Fibroblast of skin of right biceps (primary cell): ENCODE measurements at places on chromosomes 12 and 14.

- peak; percentile 50 for DNase-seq
Observed at GRCh38 chr14:56002342-56002741, 115.9 kb upstream of the PELI2 start.

- DNase-seq = peak; percentile 21
Observed at GRCh38 chr12:16586350-16587109, 19.4 kb downstream of the LMO3 start.

DNA sequence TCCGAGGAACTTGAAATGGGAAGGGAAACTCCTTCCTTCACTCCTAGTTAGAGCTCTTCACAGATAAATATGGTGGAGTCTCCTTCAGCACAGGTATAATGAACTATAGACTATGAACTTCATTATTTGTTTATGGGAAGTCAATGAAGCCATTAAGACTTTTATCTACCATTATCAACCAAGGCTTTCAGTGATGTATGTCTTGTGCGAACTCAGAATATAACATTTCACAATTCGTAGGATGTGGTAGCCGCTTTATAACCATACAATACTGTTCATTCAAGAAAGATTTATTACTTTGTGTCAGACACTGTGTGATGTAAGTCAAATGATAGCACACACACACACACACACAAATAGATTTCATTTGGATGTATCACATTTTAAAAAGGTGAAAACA, 24.8 kb upstream of the ETNK1 start:
- DNase-seq = no peak

DNA sequence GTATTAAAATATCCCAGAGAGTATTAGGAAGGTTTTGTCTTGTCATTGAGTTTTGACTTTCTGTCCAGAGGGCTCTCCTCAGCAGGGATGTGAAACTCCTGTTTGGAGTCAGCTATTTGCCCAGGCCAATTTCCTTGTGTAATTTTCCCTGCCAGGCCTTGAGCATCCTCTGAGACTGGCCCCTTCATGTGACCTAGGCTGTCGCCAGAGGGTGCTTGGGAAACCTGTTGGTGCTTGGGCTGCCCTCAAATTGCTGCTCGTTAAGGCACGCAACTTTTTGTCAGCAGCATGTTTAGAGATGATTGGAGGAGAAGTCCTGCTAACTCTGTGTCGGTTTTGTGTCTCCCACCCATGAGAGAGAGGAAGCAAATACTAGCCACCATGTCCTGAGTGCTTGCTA, 39.1 kb downstream of the IQSEC3 start:
- DNase-seq = no peak

GRCh38 chr14:64683264-64683663, 21.0 kb upstream of the PLEKHG3 start:
- DNase-seq = no peak

DNA sequence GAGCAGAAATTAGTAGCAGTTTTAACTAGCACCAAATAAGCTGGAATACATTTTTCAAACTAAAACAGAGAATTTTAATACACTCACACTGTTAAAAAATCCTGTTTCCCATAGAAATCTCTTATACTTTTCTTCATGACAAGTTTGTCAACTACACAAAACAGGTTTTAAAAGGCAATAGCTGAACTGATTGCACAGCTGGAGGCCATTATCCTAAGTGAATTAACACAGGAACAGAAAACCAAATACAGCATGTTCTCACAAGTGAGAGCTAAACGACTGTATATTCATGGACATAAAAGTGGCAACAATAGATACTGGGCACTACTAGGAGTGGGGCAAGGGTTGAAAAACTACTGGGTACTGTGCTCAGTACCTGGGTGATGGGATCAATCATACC, 11.6 kb upstream of the HAL start:
- DNase-seq = no peak

- no peak for DNase-seq
Observed at GRCh38 chr12:119071638-119072231, 90.4 kb downstream of the SRRM4 start.

DNA sequence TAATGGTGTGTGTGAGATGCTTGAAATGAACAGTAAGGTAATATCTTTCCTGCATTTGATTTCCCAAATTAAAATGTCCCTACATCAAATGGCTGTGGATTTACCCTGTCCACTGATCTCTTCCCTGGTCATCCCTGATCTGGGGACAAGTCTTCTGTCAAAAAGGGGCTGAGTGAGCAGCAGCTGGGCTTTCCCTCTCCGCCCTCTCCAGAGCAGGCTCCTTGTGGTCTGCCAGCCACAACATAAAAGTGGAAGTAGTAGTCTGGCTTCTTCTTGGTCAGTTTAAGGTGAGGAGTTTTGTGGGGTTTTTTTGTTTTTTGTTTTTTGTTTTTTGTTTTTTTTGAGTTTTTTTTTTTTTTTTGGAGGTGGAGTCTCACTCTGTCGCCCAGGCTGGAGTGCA, 25.2 kb upstream of the PLXNC1 start:
- no peak for DNase-seq

DNA sequence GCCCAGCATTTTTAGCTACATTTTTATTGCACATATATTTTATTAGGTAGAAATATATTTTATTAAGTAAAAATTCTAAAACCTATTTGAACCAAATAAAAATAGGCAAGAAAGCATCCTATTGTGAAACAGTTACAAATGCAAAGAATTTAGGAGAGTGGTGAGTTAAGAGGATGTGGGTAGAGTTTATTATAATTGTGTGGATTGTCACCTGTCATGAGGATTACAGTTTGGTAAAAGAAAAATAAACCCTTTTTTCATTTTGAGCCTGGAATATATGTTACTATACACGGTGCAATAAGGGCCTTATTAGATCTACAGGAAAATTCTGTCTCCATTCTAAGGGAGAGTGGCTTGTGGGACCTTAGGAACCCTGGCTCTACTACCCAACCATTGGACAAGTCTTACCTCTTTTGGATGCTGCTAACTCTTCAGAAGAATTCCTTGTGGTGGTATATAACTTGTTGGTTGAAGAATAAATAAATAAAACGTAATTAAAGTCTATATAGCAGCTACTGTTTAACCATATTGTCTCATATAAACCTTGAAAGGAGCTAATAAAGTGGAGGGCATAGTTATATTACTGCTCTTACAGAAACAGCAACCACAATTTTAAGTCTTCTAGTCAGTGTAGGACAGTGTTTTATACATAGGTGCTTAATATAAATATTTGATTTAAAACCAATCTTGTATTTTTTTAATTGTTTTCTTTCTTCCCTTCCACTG, 67.8 kb downstream of the FGD4 start:
- no peak for DNase-seq

- no peak for DNase-seq
Observed at GRCh38 chr12:15669256-15669948, 119.8 kb downstream of the EPS8 start.

DNA sequence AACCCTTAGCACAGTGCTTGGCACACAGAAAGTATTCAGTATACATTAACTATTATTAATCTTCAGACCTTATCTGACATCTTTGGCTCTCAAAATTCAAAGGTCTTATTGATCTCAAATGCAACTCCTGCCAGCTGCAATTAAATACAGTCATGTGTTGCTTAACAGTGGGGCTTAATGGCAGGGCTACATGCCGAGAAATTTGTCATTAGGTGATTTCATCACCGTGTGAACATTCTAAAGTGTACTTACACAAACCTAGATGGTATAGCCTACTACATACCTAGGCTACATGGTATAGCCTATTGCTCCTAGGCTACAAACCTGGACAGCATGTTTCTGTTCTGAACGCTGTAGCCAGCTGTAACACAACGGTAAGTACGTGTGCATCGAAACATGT, 156.3 kb upstream of the TMCC3 start:
- DNase-seq = no peak

- no peak for DNase-seq
Observed at GRCh38 chr12:109255377-109255776, 53.7 kb downstream of the FOXN4 start.

GRCh38 chr14:76951166-76951565, 77.3 kb downstream of the IRF2BPL start:
- peak; percentile 24 for DNase-seq

DNA sequence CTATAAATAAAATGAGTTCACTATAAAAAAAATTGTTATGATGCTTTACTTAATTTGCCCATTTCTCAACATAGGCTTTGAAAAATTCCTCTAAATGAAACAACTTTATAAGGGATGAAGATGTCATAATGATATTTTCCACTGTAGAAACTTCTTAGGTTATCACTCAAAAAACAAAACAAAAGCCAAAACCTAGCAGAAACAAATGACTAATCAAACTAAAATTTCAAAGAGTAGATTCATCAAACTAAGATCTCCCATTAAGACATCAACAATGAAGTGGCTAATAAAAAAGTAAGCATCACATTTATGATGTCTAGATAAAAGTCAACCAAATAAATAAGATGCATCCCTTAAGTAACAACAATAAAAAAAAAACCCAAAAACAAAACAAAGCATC, 36.9 kb upstream of the TTC7B start:
- no peak for DNase-seq

DNA sequence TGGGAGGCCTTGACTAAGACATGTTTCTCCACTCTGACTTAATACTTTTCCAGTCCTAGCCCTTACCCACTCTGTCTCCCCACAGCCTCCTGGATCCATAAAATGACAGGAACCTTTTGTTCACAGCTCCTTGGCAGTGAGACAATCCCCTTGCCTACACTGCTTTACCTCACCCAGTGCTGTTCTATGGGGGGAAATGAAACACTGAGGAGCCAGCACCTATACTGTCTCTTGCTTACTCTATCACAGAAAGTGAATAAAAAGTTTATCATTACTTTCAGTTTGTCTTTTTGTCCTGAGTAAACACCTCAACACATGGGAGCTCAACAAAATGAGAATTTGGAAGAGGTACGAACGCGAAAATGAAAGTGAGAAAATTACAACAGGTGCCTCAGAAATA, 127.2 kb upstream of the DAAM1 start:
- no peak for DNase-seq

DNA sequence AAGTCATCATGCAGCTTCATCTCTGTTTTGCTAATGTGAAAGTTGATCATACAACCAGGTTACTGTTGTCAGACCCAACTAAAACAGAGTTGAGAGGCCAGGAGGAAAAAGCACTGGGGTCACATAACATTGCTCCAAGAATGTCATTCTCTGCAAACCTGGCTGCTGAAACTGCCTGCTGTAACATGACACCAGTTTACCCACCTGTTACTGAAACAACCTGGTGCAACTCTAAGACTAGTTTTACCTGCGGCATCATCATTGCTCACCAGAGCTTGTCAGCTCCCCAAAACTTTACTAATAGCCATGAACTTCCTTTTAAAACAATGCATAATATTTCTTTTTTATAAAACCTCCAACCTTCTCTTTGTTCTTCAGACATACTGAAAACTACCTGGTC, 30.7 kb upstream of the DEGS2 start:
- no peak for DNase-seq

DNA sequence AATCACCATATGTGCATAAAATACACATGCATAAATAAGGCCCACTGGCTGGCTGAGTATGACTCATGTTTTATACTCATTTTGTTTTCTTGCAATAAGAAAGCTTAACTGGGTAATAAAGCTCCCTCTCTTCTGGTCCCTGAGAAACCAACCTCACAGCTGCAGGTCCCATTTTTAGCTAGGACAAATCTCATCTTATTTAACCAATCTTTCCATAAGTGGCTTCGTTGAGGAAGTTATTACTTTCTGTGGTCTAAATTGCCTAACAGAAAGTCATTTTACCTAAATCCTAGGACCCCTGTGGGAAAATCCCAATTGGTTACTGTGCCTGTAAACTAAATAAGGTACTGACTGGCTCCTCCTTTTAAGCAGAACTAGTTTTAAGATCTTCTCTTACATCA, 232.8 kb upstream of the FBXO33 start:
- DNase-seq = peak; percentile 24

DNA sequence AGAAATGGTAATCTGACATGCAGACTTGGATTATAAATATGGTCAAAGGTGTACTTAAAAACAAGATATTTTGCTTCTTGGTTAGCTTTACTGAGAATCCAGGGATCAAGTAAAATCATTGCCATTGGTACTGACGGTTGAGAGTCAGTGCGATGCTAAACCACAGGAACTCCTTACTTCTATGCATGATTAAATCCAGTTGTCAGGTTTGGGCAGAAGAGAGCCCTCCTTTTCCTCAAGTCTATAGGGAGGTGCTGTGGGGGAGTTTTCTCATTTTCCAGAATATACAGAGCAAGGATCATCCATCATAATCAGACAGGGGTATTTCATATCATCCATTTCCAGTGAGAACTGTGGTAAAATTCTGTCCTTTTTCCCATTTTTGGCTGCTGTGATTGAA, 839.1 kb downstream of the NRXN3 start:
- DNase-seq = peak; percentile 12

- peak; percentile 50 for DNase-seq
Observed at GRCh38 chr14:102221026-102221425, 81.3 kb downstream of the WDR20 start.

GRCh38 chr12:69055280-69055679, 122.3 kb upstream of the CPM start:
- DNase-seq = no peak

DNA sequence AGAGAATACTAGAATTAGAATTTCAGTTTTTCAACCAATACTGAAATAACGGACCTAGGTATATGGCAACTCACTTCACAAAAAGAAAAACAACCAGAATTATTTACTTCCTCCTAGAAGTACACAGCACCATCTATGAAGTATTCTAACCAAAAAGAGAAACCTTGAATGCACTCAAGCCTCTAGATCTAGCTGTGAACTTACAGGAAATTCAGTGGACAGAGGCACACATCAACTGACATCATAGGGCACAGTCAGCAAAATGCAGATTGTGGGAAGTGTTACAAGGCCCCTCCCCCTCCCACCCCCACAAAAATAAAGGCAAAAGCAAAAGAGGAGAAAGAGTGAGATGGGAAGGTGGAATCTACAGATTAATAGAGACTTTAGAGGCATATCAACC, 102.4 kb downstream of the TMTC1 start:
- DNase-seq = no peak

- DNase-seq = no peak
Observed at GRCh38 chr12:130766470-130766869, 50.4 kb upstream of the RIMBP2 start.

- DNase-seq = no peak
Observed at GRCh38 chr12:7107636-7108002, 1.4 kb downstream of the C1RL start.
